GM12891 (cell line): ENCODE measurements at places on chromosomes 7 and 10.

GRCh38 chr10:96632974-96633710 lies 46.3 kb upstream of the TM9SF3 start:
- no peak for DNase-seq

- DNase-seq = no peak
These were observed 55.8 kb upstream of the DNAAF5 start for GRCh38 chr7:670501-671390.

GRCh38 chr7:114481999-114482398 lies 67.4 kb downstream of the FOXP2 start:
- DNase-seq = no peak

DNA sequence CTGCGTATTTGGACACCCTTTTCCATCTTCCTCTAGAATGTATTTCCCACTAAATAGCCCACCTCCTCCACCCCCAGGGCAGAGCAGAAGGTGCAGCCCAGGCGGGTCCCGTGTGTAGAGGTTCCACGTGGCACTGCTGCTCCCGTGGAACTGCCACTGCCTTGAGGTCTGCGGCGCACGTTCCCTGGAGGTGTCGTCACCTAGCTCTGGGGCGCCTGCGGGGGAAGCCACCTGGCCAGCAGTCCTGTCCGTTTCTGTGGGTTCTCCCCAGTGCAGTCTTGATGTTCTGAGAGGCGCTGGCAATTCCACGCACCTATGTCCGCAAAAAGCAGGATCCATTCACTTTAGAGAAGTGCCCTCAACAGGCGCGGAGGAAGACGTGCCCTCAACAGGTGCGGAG lies 21.9 kb downstream of the BNIP3 start:
- DNase-seq = no peak

DNA sequence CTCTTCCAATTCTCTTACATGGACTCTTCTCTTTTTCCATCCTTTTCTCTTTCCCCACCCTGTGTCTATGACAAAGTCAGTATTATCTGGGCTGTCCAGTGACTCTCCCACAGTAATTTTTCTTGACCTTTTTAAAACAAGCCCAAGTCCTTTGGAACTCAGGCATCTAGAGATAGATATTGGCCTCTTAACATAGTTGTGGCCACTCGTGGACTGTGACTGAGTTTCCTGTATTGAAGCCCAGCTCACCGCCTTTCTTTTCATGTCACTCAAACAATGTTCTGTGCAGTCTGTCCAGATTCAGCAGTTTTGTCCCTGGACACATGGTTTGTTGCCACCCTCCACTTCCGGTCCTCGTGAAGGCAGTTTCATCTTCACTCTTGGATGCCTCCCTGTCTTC lies 110.9 kb upstream of the CDC14C start:
- DNase-seq = no peak

GRCh38 chr10:64363687-64364086 lies 842.5 kb downstream of the REEP3 start:
- DNase-seq = no peak

DNA sequence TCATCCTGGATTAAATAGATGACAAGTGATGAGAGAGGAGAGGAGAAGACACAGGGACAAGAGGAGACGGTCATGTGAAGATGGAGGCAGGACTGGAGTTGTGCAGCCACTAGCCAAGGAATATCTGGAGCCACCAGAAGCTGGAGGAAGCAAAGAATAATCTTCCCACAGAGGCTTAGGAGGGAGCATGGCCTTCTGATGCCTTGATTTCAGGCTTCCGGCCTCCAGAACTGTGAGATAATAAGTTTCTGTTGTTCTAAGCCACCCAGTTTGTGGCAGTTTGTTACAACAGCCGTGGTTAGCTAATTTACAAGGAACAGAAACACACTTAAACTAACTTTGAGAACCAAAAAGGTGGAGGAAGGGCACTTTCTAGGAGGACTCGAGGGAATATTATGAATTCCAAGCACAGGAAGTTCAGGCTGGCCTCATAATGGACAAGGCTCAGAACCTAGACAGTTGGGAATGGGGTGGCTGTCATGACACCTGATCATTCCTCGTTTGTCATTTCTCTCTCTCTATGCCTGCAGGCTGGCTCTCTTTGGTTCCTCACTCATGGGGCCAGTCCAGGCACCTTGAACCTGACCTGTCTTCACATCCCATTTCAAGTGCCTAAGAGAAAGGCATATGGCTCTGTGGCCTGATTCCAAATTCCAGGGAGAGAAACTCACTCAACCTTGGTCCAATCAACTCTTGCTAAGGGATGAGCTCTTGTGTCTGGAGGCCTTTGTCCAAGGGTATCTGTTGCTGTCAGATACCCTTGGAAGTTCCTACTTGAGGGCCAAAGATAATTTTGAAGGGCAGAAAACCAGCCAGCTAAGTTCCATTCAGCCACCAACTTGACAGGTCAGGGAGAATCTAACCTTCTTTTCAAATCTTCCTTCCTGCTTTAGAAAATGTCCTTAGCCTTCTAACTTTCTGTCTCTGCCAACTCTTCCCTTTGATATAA lies 33.5 kb upstream of the PDZD8 start:
- no peak for DNase-seq

- DNase-seq = no peak
These were observed 67.0 kb downstream of the WDR37 start for GRCh38 chr10:1123198-1123597.

GRCh38 chr7:125814100-125814499 lies 884.5 kb upstream of the POT1 start:
- no peak for DNase-seq

- no peak for DNase-seq
These were observed 52.5 kb downstream of the ADCYAP1R1 start for GRCh38 chr7:31104361-31105255.

GRCh38 chr10:70435241-70436085 lies 6.0 kb downstream of the NODAL start:
- no peak for DNase-seq

DNA sequence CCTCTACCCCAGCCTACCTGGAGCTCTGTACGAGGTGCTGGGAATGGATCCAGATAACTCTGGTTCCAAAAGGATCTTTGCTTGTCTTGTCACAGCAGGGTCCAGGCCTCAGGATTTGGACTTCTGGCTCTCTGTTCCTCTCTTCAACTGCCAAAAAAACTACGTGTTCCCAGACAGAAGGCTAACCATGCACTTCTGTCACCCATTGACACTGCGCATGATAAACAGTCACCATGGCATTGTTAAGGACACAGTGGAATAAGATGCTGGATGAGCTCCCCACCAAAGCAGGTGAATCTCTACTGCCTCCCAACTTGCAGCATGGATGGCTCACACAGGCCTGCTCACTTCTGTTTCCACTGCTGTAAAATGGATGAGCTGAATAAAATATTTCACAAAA lies 637.9 kb downstream of the TNS3 start:
- no peak for DNase-seq

- DNase-seq = no peak
These were observed 355.1 kb downstream of the GALNT17 start for GRCh38 chr7:71486856-71487628.
